ENCODE measurements at places on chromosomes 13 and 19.

DNA sequence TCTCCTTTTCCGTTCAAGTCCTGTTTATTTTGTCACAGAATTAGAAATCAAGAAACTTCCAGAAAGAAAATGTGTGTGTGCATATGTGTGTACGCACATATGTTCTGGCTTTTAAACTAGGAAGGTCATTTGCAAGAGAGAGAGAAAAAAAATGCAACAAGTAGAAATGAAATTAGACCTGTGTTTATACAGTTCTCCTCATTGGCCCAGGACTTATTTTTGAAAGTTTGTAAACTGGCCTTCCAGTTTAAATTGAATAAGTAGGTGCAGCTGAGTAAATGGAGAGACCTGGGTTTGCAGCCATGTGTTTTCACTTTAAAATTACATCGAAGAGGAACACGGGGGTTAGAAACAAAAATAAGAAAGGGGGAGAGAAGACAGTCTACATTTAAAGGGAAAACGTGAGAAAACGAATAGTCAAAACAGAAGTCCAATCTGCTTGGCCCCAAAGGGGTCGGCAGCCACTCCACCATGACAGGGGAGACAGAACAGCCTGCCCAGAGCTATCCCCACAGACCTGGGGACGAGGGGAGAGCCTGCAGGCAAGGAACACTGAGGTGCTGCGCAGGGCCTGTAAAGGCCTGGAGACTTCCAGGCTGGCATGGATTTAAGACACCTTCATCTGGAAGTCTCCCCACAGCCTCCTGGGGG lies 216.8 kb upstream of the MAB21L1 start:
- no peak for DNase-seq

DNA sequence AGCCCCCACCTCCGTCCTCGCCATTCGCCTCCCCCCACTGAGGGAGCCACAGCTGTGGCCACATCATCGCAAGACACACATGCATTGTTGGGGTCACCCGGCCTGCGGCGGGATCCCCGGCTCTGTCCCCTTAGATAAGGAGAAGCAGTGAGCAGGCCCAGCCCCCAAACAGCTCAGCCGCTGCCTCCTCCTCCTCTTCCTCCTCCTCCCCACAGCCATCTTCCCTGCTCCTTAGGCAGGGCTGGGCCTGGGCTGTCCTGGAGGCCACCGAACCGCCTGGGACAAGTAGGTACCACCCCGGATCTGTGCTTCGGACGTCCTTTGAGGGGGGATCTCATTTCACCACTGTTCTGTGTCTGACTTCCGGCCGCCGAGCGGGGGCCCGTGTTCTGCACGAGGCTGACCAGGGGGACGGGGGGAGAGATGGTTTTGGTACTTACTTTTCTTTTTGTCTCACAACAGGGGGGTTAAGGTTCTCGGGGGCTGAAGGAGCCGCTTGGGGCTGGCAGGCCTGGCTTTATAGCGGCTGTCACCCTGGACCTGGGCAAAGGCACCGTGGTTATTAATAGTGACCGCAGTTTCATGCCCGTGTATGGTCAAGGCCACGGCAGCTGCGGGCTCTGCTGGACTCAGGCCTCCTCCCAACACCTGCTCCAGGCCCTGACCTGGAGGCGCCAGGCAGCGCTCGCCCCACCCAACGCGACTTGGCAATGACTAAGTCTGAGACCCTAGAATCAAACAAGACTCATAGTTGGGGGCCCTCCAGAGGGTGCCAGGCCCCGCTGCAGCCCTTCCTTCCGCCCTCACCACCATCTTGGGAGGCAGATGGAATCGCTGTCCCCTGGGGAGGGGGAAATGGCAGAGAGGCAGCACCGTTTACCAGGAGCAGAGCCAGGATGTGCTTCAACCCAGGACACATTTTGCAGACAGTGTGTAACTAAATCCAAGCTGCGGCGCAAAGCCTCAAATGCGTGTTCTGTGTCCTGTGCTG lies 18.3 kb downstream of the NMRK2 start:
- DNase-seq = peak; percentile 36

GRCh38 chr19:37304190-37304883 lies 66.6 kb upstream of the ZNF527 start:
- no peak for DNase-seq

GRCh38 chr13:31968473-31968872 lies 63.1 kb upstream of the FRY start:
- no peak for DNase-seq

- no peak for DNase-seq
These were observed 26.6 kb downstream of the SIGLEC7 start for GRCh38 chr19:51168564-51169282.

- DNase-seq = no peak
These were observed 22.3 kb upstream of the LAMP1 start for GRCh38 chr13:113274721-113275120.

- no peak for DNase-seq
These were observed 16.3 kb upstream of the DCT start for GRCh38 chr13:94495806-94496205.

GRCh38 chr13:113034451-113035212 lies 65.6 kb downstream of the MCF2L start:
- DNase-seq = no peak

DNA sequence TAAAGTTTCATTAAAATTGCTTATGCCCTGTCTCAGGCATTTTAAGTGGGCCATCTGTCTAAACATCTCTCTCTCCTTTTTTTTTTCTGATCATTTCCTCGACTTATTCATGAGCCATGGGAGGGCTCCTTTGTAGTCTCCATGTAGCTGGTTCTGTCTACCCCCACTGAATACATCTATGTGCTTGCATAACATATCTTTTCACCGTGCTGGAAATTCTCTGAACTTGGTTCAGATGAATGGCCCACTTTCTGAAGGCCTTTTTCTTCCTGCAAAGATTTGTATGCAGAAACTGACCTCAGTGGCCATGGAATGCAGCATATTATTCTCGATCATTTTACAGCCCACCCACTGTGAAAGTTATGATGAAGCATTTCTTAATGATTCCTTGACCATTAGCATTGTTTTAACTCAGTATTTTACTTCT lies 225.3 kb downstream of the GGACT start:
- DNase-seq = no peak

DNA sequence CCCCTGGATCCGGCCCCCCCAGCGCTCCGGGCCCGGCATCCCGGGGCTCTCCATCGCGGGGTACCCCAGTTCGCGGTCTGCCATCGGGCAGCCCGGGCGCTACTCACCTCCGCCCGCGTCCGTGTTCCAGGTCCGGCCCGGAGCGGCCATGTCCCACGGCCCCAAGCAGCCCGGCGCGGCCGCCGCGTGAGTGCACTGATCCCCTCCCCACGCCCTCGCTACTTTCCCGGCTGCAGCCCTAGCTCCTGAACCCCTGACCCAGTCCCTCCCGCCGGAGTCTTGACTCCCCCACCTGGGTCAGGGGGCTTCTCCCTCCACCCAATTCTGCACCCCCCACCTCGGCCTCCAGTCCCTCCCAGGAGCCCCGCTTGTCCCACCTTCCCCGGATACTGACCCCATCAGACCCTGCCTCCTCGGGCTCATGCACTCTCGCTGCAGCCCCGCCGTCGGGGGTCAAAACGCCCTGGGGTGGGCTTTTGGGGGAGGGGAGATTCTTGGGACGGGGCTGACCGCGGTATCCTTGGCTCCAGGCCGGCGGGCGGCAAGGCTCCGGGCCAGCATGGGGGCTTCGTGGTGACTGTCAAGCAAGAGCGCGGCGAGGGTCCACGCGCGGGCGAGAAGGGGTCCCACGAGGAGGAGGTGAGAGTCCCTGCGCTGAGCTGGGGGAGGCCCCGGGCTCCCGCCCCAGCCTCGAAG lies 566 bp downstream of the HMG20B start:
- no peak for DNase-seq

GRCh38 chr13:28542804-28543203 lies 47.9 kb upstream of the FLT1 start:
- no peak for DNase-seq

GRCh38 chr13:34637138-34637537 lies 304.9 kb upstream of the NBEA start:
- no peak for DNase-seq

GRCh38 chr13:114064450-114065140 lies 67.8 kb downstream of the RASA3 start:
- DNase-seq = no peak

GRCh38 chr13:43357564-43357963 lies 334.2 kb downstream of the DNAJC15 start:
- DNase-seq = no peak

- no peak for DNase-seq
These were observed 460.3 kb upstream of the KLHL1 start for GRCh38 chr13:70568571-70568970.

- DNase-seq = no peak
These were observed 8.6 kb upstream of the MKNK2 start for GRCh38 chr19:2059422-2060201.

DNA sequence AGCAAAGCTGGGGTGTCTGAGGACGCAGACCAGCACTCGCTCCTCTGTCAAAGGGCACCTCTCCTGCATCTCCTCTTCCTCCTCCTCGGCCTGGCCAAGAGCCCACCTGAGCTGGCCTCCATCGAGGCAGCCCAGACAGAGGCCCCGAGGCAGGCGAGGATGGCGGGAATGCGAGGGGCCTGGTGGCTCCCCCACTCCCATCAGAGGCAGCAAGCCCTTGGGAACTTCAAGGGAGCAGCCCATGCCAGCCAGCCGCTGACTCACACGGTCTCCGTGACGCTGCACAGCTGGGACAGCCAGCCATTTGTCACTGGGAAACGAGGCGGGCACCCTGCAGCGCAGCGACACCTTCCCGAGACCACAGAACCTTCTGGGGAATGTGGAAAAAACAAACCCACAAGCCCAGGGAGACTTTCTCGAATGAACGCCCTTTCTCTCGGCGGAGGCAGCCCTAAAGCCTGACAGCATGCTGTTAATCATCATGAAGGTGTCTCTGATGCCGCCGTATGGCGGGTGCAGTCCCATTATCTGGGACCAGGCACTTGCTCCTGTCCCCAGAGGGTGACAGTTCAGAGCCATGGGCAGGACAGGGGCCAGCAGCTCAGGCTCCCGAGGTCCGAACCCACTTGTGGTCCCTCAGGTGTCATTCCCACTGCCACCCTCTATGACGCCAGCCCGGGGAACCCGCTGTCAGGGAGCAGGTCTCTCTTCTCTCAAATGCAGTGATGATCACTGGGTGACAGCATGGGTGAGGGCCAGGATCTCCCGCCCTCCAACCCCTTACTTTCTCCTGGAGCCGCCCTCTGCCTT lies 53.0 kb downstream of the PEPD start:
- no peak for DNase-seq

DNA sequence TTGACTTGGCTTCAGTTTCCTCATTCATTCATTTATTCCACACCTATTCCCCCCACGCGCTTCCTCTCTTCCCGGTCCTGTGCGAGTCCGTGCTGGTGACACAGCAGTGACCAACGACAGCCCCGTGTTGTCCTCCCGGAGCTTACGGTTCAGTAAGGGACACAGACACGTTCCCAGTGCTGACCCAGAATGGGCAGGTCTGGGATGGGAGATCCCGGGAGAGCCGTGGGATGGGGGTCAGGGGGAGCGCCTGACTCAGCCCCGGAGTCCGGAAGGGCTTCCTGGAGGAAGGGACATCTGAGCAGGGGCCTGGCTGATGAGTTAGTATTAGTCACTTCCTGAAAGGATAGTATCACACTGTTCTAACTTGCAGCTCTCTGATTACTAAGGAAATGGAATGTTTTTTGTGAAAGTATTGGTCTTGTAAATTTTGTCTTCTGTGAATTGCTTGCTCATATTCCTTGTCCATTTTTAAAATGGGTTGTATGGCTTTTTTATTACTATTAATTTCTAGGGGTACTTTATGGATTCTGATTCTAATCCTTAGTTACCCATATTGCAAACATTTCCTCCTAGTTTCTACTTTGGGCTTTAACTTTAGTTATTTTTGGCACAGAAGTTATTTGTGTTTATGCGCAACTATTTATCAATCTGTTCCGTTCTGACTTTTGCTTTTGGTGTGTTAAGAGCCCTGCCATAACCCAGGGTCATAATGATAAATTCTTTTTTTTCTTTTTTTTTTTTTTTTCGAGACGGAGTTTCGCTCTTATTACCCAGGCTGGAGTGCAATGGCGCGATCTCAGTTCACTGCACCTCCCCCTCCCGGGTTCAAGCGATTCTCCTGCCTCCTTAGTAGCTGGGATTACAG lies 708 bp upstream of the ERCC1 start:
- peak; percentile 40 for DNase-seq

GRCh38 chr13:31322702-31323405 lies 123.1 kb downstream of the B3GLCT start:
- DNase-seq = no peak

DNA sequence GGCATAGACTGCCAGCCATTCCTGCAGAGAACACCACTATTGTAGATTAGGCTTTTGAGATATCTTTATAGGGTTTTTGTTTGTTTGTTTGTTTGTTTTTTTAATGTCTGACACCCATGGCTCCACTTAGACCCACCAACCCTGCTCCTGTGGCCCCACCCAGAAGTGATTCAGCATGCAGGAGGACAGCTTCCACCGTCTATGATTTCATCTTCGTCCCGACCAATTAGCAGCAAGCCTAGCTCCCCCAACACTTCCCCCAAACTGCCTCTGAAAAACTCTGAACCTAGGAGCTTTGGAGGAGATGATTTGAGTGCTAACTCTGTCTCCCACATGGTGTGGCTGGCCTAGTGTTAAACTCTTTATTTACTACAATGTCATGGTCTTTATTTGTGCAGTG lies 108.3 kb upstream of the RXFP2 start:
- no peak for DNase-seq

- DNase-seq = no peak
These were observed 2840.3 kb upstream of the PCDH20 start for GRCh38 chr13:64255988-64256387.

GRCh38 chr13:28817204-28817603 lies 2.9 kb upstream of the MTUS2 start:
- no peak for DNase-seq

GRCh38 chr13:99214232-99214631 lies 13.6 kb downstream of the UBAC2 start:
- no peak for DNase-seq

GRCh38 chr13:44136696-44137268 lies 236.8 kb upstream of the SERP2 start:
- no peak for DNase-seq

DNA sequence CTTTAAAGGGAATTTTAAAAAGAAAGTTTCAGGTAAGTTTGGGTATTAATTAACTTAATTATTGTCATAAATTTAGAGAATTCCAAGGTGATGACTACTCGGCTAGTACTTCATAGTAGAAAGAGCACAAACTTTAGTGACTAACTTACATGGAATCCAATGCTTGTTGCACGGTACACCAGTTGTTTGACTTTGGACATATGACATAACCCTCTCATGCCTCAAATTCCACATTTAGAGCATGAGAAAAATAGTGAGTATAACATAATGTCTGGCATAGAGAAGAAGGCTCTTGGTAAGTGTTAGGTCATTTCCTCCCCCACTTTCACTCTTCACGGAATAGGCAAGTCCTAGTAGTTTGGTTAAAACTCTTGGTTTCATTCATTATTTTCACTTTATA lies 1249.4 kb upstream of the SLC10A2 start:
- DNase-seq = no peak

Measured in DMS 273 treated with DMSO at 0.1 percent for 48 hours (cell line).